ENCODE measurements at places on chromosomes 12 and 14.

GRCh38 chr12:71214511-71215285 is 56.9 kb upstream of the TSPAN8 start:
- DNase-seq: no peak

DNA sequence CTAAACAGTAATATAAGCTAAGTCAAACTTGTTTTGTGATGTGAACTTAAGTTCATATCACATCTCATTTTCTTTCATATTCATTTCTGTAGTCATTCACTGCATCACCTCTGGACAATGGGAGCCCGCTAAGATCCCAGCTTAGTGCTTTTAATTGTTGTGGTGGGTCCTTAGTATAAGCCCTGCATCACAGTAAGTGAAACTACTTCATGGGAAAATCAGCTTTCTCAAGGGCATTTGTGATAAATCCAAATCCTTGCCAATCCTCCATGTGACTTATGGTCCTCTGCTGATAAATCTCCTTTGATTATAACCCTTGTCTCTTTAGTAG is 98.3 kb downstream of the PLEKHA5 start:
- DNase-seq: no peak

GRCh38 chr12:119060847-119061796 is 79.8 kb downstream of the SRRM4 start:
- no peak for DNase-seq

GRCh38 chr14:90412058-90412457 is 15.2 kb downstream of the CALM1 start:
- no peak for DNase-seq

DNA sequence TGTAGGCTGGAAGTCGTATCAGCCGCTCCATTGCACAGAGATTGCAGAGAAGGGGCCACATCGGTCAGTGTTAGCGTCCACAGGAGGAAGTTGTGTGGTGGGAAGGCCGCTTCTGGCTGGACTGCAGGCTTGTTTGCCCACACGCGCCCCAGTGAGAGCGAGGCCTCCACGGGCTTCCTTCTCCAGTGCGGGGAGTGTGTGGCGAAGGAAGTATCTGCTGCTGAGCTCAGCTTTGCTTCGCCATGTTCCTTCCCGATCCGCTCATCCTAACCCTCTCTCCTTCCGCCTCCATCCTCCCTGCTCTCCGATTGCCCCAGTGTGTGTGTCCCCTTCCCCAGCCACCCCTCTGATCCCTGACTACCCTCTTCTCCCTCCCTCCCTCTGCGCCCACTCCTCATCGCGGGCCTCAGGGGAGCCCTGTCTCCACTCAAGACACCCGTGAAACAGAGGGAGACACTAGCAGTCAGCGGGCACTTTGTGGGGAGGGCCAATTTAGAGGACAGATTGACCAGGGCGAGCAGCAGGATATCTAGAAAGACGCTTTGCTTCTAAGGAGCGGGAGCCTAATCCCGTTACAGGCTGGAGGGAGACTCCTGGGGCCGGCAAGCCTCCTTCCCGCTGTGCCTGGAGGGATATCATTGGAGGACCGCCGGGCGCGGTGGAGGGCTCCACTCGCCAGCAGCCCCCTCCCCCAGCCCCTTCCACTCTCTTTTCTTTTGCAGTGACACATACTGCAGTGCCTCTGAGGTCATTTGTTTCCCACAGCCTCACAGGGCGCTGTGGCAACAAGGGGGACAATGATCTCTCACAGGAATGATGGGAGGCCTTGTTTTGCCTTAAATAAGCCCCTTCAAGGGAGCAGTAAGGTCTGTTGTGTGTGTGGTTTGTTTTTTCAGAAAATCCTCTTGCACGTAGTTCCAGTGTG is 428.8 kb downstream of the ZFP36L1 start:
- DNase-seq: no peak

- no peak for DNase-seq
These were observed 36.6 kb downstream of the FERMT2 start for GRCh38 chr14:52914295-52914694.

DNA sequence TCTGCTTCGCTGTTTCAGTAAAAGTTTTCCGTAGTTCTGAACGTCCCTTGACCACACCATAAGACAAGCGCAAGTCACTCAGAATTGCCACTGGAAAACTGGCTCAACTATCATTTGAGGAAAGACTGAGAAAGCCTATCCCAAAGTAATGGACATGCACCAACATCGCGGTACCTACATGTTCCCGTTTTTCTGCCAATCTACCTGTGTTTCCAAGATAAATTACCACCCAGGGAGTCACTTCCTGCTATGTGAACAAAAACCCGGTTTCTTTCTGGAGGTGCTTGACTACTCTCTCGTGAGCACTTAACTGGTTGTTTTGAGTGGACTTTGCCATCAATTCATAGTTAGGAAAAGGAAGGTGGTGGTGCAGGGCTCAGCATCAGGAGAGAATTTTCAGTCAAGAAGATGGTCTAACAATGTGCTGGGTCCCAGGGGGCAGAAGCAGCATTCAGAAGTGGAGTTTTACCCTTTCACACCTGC is 1.4 kb downstream of the EGLN3 start:
- no peak for DNase-seq

Measured in stimulated activated CD4-positive, alpha-beta T cell treated with anti-CD3 and anti-CD28 coated beads, Interleukin-1b, Interleukin-23, amount 100 ng/mL, for 24 hours (primary cell).